GM23338 (cell line): ENCODE measurements at places on chromosomes 3 and 15.
A peak's percentile ranks its signal among the peaks of the same experiment; 100 is the strongest.

GRCh38 chr3:52218937-52219650 lies 6.4 kb downstream of the TLR9 start:
- DNase-seq: no peak

DNA sequence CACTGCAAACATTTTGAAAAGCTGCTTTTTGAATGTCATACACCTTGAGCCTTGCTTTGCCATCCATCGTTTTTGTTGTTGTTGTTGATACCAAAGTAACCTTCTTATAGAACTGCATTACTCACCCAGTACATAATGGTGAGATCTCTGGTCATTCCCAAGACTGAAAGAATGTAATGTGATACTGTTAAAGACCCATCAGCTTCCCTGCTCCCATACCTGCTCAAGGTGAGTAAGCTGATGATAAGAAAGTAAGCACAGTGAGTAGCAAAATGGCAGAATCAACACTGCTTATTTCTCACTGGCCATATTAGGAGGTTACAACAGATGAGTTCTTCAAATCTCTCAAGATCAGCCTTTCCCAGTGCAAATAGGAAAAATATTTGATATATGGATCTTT lies 89.8 kb downstream of the CADPS start:
- DNase-seq: peak; percentile 46

- DNase-seq: peak; percentile 78
These were observed 66.4 kb upstream of the AGTR1 start for GRCh38 chr3:148631124-148631903.

DNA sequence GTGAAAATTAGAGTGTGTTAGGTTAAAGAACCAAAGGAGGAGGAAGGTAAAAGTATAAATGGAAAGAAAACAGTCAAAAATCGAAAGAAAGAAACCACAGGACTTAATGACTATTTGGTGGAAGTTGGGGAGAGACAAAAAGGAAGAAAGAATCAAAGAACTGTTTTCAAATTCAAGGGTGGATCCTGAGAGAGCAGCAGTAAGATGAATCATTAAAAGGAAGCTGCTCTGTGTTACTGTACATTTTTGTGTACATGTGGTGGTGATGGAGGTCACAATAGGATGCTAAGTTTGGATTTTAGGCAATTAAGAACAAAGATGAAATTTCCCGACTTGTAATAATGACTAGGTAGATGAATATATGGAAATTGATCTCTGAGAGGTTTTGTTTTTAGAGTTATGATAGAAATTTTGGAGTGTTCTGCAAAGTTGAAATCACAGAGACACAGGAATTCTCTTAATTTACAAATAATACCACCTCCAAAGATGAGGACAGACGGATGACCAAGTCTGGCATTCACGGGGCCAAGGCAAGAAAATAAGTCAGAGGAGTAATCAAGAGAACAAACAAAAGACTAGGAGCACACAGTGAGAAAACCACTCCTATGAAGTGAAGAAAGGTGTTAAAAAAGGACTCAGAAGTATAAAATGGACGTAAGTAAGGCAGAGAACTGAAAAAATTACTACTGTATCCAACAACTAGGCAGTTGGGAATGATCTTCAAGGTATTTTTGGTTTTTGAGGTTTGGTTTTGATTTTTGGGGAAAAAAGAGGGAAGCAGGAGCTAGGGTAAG lies 7.1 kb downstream of the DHX36 start:
- no peak for DNase-seq

GRCh38 chr3:123636431-123636841 lies 51.6 kb upstream of the HACD2 start:
- peak; percentile 94 for DNase-seq

DNA sequence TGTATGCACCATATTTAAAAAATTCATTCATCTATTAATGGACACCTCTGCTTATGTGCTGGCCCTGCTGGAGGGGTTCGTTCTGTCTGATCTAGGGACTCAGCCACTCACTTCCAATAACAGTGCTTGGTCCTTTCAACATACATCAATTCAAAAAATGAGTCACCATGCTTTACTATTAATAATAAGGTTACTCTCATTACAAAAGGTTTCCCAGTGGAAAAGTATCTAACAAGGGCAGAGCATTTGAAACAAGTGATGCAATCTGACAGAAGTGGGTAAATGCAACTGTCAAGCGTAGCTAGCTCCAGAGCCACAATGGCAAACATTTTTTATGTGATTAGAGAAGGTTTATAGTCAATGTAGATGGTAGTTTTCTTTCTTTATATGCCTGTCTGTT lies 67.9 kb upstream of the TNIK start:
- no peak for DNase-seq

GRCh38 chr3:151644020-151644620 lies 89.6 kb upstream of the AADACL2 start:
- no peak for DNase-seq

DNA sequence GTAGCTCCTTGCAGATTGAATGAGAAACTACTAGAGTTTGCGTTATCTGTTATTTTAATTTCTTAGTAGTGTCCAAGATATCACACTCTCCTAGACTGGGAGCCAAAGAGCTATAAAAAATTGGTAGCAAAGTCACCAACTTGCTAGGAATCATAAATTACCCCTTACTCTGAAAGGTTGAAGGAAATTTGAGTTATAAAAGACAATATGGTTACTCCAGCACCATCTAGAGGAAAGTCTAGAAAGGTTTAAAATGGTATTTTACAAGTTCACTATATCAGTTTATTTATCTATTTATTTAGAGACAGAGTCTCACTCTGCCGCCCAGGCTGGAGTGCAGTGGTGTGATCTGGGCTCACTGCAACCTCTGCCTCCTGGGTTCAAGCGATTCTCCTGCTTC lies 121.6 kb downstream of the RBPMS2 start:
- no peak for DNase-seq

- DNase-seq: no peak
These were observed 34.7 kb downstream of the TM2D3 start for GRCh38 chr15:101617390-101617965.

- no peak for DNase-seq
These were observed 181.6 kb downstream of the CFAP20DC start for GRCh38 chr3:58868097-58868779.

DNA sequence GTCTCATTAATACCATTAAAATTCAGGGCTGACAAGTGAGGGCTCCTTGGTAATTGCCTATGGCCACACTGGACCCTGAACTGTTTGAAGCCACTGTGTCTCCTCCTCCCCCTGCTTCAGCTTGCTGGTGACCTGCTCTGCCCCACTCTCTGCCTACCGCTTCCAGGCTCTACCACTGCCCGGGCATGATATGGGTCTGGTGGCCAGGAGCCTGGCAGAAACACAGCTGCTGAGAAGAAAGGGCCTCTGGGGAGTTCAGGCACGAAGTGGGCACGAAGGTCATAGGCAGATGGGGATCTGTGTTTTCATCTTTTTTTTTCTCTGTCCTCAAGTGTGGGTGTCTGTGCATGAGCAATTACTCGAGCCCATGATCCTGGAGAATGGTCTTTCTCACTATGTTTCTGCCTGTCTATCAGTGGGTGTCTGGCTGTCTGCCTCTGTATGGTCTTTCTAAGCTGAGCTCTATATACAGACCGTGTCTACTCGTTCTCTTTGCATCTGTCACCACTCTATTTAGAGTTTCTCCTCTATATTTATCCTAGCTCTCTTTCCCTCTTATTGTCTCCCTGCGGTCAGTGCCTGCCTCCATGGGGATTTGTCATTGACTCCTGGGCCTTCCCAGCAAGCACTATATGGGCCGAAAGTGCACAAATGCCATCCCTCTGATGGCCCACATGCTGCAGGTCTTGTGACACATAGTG lies 42.1 kb upstream of the EPHB1 start:
- DNase-seq: no peak
